ENCODE measurements at places on chromosomes 11 and 22.

DNA sequence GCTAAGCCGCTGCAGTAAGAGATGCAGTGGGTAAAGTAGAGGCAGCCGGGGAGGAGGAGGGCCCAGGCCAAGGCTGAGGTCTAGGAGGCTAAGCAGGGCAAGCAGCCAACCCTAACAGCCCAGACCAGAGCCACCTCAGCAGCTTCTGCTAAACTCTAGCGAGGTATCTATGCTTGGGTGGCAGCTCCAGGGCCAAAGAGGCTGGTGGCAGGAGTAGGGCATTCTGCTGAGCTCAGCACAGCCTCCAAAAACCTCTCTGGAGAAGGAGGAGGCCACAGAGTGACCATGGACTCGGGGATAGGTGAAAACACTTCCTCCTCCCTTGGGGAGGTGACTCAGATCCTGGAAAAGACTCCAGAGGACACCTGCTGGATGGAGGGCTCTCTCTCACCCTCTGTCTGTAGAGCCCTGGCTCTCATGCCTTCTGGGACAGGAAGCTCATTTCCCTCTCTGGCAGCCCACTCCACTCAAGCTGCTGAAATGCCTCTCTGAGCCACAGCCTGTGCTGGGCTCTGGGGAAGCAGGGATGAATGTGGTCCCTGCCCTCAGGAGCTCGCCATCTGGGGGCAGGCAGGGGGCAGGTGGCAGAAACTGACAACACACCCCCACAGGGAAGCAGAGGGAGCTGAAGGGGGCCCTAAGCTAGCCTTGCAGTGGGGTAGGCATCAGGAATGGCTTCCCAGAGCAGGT, 16.5 kb upstream of the TPBGL start:
- DNase-seq = peak; percentile 32

DNA sequence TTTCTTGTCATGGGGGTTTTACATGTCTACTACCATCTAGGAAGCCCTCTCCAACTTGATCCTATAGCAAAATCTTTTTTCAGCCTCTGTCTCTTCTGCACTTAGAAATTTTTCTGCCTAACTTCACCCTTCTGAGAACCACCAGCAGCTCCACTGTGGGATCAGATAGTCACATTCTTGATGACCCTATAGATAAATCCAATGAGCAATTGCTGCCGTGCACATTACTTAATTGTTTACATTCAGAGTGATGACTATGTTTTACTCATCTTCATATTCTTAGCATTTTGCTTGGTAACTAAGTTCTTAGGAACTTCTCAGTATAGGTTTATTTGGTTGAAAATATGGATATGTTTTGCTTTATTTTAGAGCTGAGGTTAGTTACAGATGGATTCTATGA, 12.4 kb upstream of the ETS1 start:
- peak; percentile 94 for DNase-seq

- no peak for DNase-seq
These were observed 216.5 kb downstream of the BARX2 start for GRCh38 chr11:129592191-129592590.

DNA sequence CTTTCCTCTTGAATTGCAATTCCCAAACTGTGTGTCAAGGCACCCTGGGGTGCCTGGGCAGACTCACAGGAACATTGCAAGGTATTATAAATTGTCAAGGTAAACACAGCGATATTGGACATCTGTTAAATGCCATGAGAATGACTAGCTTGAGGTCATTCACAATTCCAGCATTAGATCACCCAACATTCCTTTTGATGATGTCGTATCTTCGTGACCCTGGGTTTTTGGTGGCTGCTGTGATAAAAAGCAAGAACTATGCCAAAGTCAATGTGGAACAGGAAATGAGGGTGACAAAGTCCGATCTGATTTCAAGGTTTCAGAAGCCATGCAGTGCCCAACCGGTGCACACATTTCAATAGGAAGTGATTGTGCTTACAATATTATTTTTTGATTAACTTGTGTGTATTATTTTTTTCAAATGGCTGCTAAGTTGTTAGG, 458.4 kb downstream of the MIAT start:
- peak; percentile 82 for DNase-seq

- DNase-seq = no peak
These were observed 449.7 kb upstream of the DDI1 start for GRCh38 chr11:103586756-103587155.

DNA sequence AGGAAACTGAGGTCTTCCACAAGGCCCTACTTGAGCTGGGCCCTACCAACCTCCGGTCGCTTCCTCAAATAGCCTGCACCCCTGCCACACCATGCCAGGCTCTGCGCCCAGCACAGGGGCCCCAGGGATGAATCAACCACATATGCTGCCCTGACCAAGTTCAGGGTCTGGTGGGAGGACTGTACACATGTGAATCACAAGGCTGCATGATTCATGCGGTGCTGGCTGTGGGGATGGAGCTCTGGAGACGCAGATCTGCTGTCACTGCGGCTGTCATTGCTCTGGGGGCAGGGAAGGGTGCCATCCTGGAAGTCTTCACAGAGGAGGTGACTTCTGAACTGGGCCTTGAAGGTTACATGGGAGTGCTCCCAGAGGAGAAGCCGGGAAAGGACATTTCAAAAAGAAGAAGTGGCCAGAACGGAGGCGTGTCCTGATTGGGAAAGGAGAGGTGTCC, 21.5 kb downstream of the CYTH4 start:
- peak; percentile 94 for DNase-seq

GRCh38 chr22:22507743-22508273, 734 bp downstream of the ZNF280B start:
- DNase-seq = no peak

GRCh38 chr11:96303064-96303463, 39.9 kb downstream of the MAML2 start:
- DNase-seq = peak; percentile 88

DNA sequence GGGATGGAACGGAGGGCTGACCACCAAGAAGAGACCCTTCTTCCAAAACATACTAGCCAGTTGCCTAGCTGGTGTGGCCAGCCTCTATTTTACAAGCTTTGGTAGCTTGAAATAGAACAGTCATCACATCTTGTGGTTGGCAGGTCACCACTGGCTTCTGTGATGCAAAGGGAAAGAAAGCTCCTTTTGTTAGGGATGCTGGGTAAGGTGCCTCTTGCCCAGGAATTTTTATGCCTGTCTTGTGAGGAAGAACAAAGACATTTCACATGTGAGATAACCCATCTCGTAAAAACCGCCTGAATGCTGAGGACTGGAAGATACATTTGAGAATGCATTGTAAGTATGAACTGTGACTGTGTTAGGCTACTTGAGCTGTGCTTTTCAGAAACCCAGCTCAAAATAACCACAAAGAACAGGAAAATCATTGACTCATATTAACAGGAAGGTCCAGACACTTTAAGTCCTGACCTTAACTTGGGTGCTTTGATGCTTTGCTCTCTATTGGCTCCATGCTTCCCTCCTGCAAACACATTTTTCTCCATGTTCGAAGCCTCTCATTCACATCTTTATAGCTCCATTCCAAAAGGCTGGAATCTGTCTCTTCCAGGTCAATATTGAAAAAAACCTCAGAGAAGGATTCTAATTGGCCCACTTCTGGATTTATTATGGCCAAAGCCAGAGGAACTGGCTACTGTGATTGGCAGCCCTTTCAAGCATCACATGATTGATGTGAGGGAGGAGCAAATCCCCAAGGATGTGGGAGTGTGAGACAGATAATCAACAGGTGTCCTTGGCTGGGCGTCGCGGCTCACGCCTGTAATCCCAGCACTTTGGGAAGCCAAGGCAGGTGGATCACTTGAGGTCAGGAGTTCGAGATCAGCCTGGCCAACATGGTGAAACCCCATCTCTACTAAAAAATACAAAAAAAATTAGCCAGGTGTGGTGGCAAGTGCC, 53.9 kb downstream of the MICAL2 start:
- DNase-seq = peak; percentile 95

DNA sequence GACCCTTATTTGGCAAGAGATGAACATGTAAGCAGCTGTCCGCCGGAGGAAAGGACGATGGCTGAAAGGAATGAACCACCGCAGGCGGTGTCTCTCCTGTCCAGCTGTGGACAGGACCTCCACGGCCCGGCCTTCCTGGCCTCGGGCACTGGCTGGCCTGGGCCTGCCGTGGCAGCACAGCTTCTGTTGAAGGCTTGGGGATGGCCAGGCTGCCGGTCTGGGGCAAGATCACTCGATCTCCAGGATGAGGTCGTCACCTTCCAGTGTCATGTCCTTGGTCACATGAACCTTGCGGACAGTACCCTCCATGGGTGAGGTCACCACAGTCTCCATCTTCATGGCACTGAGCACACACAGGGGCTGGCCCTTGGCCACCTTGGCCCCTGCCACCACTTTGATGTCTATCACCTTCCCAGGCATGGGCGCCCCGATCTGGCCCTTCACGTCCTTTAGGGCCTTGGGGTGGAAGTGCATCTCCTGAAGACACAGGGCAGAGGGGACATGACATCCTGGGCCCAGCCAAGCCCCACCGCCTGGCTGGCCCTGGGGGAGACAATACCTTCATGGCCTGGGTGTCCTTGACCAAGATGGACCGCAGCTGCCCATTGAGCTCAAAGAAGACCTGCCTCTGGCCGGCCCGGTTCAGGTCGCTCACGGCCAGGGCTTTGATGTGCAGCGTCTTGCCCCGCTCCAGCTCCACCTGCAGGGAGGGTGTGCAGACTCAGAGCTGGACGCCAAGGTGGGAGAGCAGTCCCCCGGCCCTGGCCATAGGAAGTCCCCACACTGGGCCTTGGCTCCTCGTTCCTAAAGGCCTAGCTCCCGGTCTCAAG, 5.6 kb downstream of the RCE1 start:
- no peak for DNase-seq

DNA sequence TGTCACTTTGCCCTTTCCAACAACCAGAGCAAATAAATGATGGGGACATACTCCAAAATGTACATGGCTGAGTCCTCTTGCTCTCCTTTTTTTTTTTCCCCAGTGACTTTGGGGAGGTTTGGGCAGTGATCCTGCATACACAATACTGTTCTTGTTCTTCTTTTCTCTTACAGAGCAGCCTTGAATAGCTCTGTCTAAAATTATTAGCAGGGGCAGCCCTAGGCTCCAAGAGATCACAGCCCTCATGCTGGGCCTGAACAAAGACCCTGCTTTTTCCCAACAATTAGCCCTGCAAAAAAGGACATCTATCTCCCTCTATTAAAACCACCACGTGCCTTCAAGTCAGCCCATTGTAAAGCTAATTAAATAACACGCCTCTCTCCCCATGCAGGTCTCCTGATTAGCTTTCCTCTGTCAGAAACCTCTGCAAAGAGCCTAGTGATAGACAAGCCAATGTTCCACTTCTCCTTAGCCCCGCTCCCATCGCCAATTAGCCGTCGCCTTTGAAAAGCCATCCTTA, 54.7 kb downstream of the ETS1 start:
- no peak for DNase-seq

- DNase-seq = no peak
These were observed 67.3 kb upstream of the CSNK2A3 start for GRCh38 chr11:11420191-11420898.

DNA sequence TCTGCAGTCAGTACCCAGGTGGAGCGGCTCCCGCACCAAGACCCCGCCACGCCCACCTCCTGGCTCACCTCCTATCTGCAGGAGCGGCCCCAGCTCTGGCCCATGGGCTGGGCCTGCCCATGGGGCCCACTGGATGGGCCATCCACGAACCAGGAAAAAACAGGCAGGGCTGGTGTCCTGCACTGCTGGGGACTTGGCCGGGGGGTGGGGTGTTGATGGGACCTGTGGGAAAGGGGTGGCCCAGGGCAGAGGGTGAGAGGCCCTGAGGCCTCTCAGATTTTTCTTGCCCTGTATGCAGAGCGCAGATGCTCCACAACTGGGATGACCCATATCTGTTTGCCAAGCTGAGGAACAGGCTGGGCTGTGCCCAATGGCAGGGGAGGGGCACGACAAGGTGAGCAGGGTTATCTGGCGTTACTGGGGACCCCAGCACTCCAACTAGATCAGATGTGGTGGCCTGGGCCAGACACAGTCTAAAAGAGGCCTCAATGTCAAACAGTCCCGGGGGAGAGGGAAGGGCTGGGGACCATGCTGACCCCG, 2.7 kb upstream of the PIM3 start:
- DNase-seq = no peak

- DNase-seq = no peak
These were observed 2.3 kb downstream of the SMTN start for GRCh38 chr22:31083377-31083768.

DNA sequence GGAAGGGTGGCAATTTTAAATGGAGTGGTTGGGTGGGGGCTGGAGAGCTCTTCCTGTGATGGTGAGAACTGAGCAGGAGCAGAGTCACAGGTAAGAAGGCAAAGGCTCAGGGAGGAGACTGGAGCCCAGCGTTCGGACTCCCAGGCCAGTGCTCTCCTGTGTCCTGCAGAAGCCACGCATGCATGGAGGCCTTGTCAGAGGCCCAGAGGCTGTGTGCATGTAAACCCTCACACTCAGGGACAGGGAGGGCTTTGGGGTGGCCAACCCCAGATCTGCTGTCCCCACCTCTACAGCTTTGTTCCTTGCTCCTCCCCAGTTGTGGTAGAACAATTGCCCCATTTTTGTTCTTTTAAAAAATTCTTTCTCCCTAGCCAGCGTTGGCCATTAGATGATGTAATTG, 130.4 kb upstream of the PARVA start:
- DNase-seq = no peak

GRCh38 chr22:17655289-17655688, 16.7 kb downstream of the BCL2L13 start:
- no peak for DNase-seq

DNA sequence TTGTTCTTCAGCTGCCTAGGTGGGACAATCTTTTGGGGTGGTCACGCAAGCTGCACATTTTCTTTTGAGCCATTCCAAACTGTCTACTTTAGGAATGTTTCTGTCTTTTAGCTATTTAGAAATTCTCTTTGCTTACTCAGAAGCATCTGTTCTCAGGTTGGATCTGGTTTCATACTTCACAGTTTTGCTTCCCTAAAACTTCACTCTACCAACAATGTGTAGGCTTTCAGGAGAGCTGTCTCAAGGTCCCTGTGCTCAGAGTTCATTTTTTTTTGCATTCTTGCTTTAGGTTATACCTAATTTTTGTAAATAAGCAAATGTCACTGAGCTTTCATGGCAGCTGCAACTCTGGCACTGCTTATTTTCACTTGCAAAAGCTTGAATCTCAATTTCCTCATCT, 36.7 kb downstream of the CCDC90B start:
- DNase-seq = no peak

GRCh38 chr11:75435571-75435925, 2.5 kb upstream of the KLHL35 start:
- no peak for DNase-seq

DNA sequence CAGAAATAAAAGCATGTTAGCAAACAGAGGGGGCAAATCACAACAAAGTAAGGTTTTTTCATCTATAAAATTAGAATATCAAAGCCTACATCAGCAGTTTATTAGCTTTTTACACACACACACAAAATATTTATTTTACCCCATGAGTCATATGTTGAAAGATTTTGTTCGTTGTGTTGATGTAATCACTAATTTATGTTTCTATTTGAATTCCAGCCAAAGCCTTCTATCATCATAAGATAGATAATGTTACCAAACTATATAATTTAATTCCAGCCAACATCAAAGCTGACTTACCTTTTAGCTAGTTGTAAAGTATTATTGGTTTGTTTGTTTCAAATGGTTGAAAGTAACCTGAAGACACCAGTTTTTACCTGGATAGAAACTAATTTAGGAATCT, 458.0 kb upstream of the ARHGAP42 start:
- DNase-seq = no peak
